Activated CD4-positive, alpha-beta memory T cell treated with anti-CD3 and anti-CD28 coated beads, Interleukin-2, amount 10 ng/mL, durations not matched to agents 7 days and 5 days (primary cell): ENCODE measurements at places on chromosomes 5 and 9. TPM values are rescaled to one million over a fixed set of nuclear protein-coding genes. Genes with fewer than 3 reads are reported as not detected.
A peak's percentile ranks its signal among the peaks of the same experiment; 100 is the strongest.

The TMEM161B gene
- total RNA-seq, result 26.4 TPM

DNA sequence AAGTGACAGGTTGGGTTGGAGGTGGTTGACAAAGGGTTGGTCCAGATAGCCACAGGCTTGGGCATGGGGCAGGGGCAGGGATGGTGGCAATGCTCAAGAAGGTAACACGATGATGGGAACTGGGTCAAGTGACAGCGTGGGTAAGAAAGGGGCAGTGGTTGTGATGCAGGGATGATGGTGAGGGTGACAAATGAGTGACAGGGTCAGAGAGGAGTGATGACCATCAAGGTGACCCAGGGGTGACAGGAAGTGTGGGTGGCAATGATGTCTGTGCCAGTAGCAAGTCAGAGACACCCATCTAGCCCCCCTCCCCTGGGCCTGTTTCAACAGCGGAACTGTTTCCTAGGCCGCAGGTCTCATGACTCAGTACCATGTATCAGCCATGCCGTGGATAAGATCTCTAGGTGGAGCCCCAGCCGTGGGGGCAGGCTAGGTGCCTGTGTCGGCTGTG lies 20.5 kb downstream of the AQP3 start:
- peak; percentile 27 for DNase-seq

GRCh38 chr9:95399261-95399660 lies 81.8 kb upstream of the FANCC start:
- no peak for DNase-seq

DNA sequence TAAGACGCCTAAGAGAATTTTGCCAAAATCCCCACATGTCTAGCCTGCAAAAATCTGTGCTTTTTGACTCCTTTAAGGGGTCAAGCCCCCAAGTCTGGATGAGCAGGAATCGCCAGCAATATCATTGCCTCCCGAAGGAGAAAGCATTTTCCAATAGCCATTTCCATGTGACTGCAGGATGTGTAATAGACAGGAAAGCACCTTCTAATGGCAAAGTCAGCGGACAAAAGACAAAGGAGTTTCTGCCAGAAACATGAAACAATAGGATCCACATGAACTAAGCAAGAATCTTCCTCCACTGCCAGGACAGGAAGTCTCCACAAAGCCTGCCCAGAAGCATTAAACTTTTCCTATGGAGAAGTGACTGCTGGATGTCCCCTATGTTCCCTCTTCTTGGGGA lies 177.1 kb upstream of the PCSK5 start:
- no peak for DNase-seq

DNA sequence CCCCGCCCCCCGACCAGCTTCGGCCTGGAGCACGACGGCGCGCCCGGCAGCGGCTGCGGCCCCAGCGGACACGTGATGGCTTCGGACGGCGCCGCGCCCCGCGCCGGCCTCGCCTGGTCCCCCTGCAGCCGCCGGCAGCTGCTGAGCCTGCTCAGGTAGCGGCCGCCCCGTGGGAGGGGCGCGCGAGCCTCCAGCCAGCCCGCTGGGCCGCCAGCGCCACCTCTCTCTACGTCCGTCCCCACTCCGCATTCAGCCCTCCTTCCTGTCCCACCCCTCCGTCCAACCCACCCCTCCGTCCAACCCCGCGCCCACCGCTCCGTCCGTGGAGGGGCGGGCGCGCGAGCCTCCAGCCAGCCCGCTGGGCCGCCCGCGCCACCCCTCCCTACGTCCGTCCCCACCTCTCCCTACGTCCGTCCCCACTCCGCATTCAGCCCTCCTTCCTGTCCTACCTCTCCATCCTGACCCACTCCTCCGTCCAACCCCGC lies 6.5 kb downstream of the ADAMTS13 start:
- no peak for DNase-seq

The RANBP17 gene
- not detected for total RNA-seq

- DNase-seq, result no peak
Measured at GRCh38 chr9:4706971-4707622, 27.7 kb downstream of the CDC37L1 start.

The SLC1A3 gene
- not detected for total RNA-seq

- no peak for DNase-seq
Measured at GRCh38 chr5:167945542-167946384, 345.7 kb upstream of the WWC1 start.

The TMEM245 gene
- 33.3 TPM for total RNA-seq

DNA sequence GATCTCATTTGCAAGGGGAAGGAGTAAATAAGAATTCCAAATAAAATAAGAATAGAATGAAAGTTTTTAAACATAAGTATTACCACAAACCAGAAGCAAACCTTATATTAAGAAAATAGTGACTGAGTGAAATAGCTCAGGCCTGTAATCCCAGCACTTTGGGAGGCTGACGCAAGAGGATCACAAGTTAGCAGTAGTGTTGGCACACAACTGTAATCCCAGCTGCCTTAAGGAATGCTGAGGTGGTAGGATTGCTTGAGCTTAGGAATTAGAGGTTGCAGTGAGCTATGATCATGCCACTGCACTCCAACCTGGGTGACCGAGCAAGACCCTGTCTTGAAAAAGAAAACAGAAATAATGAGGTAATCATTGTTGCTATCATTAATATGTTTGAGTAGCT lies 47.0 kb downstream of the APC start:
- DNase-seq, result no peak

The PCDHB4 gene
- not detected for total RNA-seq

DNA sequence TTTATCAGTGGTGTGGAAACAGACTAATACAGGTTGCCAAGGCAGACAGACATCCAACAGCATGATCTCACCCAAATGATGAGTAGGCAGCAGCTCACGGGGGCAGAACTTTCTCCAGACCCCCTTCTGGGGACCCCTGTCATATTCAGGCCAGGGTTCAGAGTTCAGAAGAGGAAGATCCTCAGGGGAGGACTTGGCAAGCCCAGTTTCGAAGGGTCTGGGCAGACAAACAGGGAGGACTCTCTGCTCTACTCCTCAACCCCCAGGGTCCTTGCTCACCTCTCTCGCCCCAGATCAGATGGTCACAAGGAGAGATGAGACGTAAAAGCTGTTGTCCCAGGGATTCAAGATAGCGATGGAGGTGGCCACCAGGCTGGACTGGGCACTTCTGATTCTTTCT lies 215.1 kb upstream of the MVB12B start:
- DNase-seq, result no peak

The BBLN gene
- 94.1 TPM for total RNA-seq

The OMD gene
- total RNA-seq, result not detected

GRCh38 chr9:108961151-108961550 lies 27.0 kb downstream of the ABITRAM start:
- DNase-seq, result no peak

- DNase-seq, result no peak
Measured at GRCh38 chr5:41587668-41588067, 77.3 kb upstream of the PLCXD3 start.

DNA sequence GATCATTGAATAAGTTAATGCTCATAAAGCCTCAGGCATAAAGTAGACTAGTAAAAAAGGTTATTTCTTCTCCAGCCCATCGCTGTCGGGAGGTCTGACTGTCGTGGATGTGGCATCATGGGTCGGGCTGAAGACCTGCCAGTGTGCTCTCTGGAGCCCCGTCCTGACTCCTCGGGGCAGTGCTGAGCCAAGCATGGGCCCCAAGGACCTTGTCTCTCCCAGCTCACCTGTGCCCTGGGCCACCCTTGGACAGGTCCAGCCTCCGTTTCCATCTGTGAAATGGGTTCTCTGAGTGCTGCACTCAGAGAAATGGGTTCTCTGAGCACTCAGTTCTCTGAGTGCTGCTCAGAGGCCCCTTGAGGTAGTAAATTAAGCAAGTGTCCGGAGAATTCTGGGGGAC lies 269.0 kb downstream of the GADD45G start:
- no peak for DNase-seq

The NPR3 gene
- total RNA-seq, result not detected

DNA sequence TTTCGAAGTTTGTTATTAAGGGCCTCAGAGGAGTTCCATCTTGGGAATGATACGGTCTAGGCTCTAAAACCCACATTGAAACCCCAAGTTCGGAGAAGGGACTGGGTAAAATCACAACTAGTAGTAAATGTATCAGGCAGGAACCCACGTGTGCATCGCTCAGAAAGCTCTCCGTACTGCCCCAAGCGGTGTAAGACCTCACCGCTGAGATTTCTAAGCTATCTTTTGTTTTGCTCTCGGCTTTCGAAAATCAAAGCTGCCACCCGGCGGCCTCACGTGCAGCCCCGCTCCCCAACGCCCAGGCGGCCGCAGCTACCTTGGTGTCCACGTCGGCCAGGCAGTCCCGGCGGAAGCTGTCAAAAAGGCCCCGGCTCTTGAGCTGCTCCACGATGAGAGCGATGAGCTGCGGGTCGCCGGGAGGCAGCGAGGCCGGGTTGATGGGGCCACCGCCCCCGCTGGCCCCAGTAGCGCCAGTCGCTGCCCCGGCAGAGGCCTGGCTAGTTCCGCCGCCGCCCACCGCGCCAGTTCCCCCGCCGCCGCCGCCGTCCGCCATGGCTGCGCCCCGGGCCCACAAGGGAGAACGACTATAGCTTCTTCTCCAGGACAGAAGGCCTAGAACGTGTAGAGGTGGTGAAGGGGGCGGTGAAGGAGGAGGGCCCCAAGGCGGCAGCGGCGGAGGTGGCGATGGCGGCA lies 420 bp downstream of the BOD1 start:
- DNase-seq, result peak; percentile 74

DNA sequence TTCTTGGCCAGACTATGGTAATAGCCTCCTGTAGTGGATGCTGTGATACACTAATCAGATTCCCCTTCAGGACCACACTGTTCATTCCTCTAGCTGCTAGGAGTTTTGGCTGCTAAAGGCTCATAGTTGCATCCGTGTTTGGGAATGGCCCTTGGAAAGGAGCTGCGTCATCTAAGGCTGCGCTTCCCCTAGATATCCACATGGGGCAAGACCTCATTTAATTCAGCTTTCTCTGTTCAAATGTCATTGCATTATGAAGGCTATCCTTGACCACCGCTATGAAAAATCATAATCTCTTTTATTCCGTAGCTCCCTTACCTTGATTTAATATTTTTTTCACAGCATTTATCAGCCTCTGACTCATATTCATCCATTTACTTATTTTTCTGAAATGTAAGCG lies 258.3 kb upstream of the NR4A3 start:
- DNase-seq, result no peak

The FGF1 gene
- not detected for total RNA-seq

The SLC4A9 gene
- 0.43 TPM for total RNA-seq
